ENCODE measurements at places on chromosomes 3 and 15.

DNA sequence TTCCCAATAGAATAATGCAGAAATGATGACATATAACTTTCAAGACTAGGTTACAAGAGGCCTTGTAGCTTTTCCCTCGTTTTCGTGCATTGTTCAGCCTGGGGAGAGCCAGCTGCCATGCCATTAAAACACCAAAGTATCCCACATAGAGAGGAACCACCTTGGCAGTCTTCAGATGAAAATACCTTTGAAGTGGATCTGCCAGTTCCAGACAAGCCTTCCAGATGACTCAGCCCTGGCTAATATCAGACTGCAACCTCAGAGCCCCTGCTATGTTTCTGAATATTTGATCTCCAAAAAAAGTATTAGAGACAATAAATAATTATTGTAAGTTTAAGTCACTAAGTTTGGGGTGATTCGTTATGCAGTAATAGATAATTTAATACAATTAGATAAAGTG is 294.3 kb upstream of the GBE1 start:
- DNase-seq, result peak; percentile 21
- H3K36me3 ChIP-seq, result no peaks in the 10 kb centered on the region
- no peak overlapping the region for H3K4me3 ChIP-seq
- no peak overlapping the region for H3K27ac ChIP-seq
- H3K4me1 ChIP-seq, result no peaks in the 10 kb centered on the region
- H3K27me3 ChIP-seq, result no peaks in the 10 kb centered on the region

DNA sequence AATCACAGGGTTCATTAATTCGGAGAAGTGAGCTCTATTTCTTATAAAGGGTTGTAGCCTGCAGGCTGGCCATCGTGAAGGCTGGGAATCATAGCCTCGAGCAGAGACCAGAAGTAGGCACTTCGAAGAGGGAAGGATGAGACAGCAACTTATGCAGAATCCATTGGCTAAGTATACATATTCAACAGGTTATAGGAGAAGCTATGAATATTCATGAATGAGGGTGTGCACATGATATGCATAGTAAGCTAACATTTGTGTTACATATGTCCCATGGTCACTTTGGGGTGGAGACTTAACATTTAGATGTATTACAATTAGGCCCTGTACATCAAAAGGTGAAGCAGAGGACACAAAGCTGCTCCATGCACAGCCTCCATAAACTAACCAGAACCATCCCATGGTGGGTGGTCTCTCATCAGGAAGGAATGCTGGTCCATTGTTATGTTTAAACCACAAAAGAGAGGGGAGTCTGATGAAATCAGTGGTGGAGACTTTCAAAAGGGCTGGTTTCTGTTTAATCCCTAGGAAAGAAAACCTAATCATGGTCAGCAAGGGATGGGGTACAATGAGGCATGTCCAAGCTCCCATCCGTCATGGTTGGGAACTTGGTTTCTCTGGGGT is 80.8 kb upstream of the FHIT start:
- no peak for DNase-seq
- no peaks in the 10 kb centered on the region for H3K27me3 ChIP-seq
- H3K4me1 ChIP-seq, result no peaks in the 10 kb centered on the region
- H3K4me3 ChIP-seq, result no peak overlapping the region

DNA sequence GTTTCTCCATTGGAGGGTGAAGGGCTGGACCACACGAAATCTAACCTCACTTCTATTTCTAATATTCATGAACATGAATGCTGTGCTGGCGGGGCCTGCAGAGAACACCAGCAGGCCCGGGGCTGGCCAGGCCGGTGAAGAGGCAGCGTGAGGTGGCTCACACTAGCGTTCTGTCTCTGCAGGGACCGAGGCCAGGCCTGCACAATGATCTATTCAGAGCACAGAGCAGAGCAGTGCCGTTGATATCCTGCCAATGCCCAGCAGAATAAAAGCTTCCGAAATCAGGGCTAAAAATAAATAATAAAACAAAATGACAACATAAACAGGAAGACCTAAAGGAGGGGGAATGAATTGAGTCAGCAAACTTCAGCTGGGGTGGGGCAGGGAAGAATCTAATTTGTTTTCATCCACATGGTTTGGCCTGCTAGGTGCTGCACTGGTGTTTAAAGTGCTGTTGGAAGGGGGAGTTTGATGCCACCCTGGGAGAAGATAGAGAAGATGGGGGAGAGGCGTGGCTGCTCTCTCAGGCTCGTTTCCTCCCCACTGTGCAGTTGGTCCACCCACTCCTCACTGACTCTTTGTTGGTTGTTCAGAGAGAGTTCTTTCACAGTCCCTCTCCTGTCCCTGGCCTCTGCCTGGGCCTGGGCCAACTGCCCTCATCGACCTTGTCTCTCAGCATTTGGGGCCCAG is 837.1 kb downstream of the AGBL1 start:
- H3K36me3 ChIP-seq, result no peaks in the 10 kb centered on the region
- H3K4me3 ChIP-seq, result no peak overlapping the region

- H3K4me1 ChIP-seq, result peaks cover 38% of the 10 kb centered on the region
- DNase-seq, result no peak
- no peaks in the 10 kb centered on the region for H3K27me3 ChIP-seq
These were observed 15.4 kb downstream of the BCL2L10 start for GRCh38 chr15:52097180-52097579.

GRCh38 chr15:57920911-57921310 is 144.6 kb downstream of the ALDH1A2 start:
- no peaks in the 10 kb centered on the region for H3K4me1 ChIP-seq
- H3K27ac ChIP-seq, result no peak overlapping the region
- no peaks in the 10 kb centered on the region for H3K36me3 ChIP-seq
- H3K27me3 ChIP-seq, result no peaks in the 10 kb centered on the region
- DNase-seq, result no peak
- H3K4me3 ChIP-seq, result no peak overlapping the region

- H3K4me3 ChIP-seq, result no peak overlapping the region
- peak; percentile 42 for DNase-seq
- H3K27ac ChIP-seq, result peak overlapping the region; percentile 58
- 0 out of 2 replicates have a peak, but pooled peaks cover 8% of the 10 kb centered on the region for H3K4me1 ChIP-seq
- H3K27me3 ChIP-seq, result no peaks in the 10 kb centered on the region
These were observed 29.9 kb upstream of the GPD1L start for GRCh38 chr3:32076566-32076965.

DNA sequence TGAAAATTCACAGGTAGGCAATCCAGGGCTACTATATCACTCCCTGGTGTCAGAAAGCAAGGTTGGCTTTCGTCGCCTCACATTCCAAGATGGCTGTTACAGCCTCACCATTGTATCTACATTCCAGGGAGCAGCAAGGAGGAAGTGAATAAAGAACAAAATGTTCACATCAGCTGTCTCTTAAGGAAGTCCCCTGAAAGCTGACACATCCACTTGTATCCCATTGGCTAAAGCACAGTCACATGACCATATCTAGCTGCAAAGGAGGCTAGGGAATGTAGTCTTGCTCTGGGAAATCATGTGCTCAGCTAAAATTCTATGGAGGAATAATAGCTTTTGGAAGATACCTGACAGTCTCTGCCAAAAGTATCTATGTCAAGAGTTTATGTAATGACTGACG is 12.8 kb upstream of the GATA2 start:
- H3K4me3 ChIP-seq, result no peak overlapping the region
- H3K27me3 ChIP-seq, result no peaks in the 10 kb centered on the region
- DNase-seq, result no peak
- H3K36me3 ChIP-seq, result no peaks in the 10 kb centered on the region
